ENCODE measurements at places on chromosomes 16 and 17. TPM values are rescaled to one million over a fixed set of nuclear protein-coding genes. Genes with fewer than 3 reads are reported as not detected.

DNA sequence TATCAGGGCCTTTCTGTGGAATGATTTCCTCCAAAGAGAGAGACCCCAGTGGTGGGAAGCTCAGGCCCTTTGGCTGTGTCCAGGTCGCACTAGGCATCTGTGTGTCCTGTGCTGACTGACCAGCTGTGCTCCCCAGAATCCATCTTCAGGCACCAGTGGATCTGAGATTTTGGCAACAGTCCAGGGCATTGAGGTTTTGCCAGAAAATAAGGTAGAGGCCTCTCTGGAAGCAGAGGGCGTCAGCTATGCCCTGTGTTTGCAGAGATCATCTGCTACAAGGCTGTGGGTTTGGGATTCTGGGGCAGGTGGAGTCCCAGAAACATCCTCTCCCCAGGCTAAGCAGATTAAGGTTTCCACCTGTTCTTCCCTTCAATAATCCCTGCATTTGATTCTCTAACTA is 57.5 kb upstream of the TOB1 start:
- no peak for DNase-seq

- DNase-seq, result no peak
Observed at GRCh38 chr16:3133844-3134243, 985 bp upstream of the ZNF213 start.

DNA sequence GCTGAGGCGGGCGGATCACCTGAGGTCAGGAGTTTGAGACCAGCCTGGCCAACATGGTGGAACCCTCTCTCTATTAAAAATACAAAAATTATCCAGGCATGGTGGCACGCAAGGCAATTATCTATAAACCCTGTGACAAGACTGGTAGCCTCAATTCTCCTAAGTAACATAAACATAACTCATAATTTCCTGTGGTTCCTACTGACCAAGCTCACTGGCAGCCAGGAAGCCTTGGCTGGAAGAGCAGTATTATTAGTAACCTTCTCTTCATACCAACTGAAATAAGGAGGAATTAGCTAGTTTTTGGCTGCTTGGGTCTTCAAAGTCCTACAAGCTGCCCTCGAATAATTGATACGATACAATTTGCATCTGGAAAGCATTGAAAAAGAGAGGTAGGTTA is 31.6 kb upstream of the LRRC37A3 start:
- no peak for DNase-seq

DNA sequence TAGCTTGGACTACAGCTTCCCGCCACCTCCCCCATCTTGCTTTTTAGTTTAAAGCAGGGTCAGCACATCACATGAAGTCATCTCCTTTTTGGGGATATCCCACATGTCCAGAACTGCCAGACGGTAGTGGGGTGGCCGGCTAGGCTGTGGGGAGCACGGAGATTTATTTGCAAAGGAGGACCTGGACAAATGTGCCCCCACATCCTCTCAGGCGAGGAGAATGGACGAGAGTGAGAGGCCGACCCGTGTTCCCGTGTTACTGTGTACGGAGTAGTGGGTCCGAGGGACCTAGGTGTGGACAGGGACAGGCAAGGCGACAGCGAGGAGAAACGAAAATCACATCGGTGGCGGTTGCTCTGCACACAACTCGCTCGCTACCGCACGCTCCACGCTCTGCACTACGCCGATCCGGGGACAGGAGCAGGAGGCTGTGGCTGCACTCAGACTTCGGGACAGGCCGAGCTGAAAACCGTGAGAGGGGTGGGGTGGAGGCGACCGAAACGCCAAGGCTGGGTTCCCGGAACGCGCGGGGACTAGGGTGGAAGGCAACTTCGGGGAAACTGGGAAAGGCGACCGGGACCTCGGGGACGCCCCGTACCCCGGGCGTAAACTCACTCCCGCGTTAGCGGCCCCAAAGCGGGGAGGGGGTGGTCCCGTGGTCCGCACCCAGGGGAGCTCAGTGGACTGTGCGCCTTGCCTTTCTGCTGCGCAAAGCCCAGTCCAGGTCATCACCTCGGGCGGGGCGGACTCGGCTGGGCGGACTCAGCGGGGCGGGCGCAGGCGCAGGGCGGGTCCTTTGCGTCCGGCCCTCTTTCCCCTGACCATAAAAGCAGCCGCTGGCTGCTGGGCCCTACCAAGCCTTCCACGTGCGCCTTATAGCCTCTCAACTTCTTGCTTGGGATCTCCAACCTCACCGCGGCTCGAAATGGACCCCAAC is at the start of gene MT1A:
Gene MT1A, plus strand, starts transcription at position 853 of the 937 bp plus-strand sequence. Its CDS starts 73 bp downstream, at position 926.
- peak; percentile 95 for DNase-seq

GRCh38 chr17:21210411-21211076 is 3.4 kb downstream of the TMEM11 start:
- no peak for DNase-seq

GRCh38 chr17:78351449-78352006 is 8.3 kb downstream of the SOCS3 start:
- peak; percentile 74 for DNase-seq

DNA sequence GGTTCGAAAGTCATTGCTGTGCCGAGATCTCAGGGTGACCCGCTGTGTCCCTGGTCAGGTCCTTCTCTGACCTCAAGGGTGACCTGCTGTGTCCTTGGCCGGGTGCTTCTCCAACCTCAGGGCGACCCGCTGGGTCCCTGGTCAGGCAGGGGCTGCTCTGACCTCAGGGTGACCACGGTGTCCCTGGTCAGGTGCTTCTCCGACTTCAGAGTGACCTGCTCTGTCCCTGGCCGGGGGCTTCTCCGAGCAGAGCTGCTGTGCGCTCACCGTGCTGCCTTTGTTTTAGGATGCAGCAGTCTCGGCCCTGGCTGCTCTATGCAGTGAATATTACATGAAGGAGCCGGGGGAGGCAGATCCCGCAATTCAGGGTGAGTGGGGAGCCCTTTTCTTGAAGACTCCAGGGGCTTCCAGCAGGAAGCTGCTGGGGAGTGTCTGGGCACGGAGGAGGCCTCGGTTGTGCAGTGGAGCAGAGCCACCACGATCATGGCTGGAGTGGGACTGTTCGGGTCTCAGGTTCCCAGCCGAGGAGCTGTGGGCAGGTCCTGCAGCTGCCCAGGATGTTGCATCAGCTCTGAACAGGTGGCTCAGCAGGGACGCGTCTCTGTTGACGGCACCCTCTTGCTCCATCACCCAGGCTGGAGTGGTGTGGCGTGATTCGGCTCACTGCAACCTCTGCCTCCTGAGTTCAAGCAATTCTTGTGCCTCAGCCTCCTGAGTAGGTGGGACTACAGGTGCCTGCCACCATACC is 83.7 kb upstream of the ZNF750 start:
- DNase-seq, result peak; percentile 57

DNA sequence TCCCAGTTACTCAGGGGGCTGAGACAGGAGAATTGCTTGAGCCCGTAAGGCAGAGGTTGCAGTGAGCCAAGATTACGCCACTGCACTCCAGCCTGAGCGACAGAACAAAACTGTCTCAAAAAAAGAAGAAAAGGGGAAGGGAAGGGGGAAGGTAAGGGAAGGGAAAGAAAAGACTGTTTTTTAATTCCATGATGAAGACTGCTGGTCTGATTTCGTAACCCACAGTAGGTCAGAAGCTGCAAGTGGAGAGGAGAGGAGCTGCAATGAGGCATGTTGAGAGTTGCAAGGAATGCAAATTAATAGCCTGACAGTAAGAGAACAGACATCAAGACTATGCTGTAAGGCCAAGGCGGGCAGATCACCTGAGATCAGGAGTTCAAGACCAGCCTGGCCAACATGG is 33.3 kb downstream of the HELZ start:
- DNase-seq, result no peak

GRCh38 chr16:51982715-51983680 is 563.9 kb downstream of the TOX3 start:
- peak; percentile 91 for DNase-seq

DNA sequence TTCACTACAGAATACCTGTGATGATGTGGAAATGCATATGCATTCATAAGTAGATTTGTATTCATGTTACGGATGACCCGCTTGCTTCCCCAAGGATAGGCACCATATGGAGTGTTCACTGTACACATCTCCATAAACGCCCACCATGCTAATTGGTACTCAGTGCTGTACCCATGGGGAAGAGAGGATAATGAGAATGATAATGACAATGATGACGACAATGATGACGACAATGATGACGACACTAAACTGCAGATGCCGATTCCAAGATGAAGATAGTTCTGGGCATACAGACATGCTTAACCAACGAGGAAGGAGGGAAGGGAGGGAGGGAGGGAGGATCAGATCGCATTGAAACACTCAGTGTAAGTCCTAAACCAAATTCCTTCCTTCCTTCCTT is 26.5 kb upstream of the ZFHX3 start:
- DNase-seq, result no peak

DNA sequence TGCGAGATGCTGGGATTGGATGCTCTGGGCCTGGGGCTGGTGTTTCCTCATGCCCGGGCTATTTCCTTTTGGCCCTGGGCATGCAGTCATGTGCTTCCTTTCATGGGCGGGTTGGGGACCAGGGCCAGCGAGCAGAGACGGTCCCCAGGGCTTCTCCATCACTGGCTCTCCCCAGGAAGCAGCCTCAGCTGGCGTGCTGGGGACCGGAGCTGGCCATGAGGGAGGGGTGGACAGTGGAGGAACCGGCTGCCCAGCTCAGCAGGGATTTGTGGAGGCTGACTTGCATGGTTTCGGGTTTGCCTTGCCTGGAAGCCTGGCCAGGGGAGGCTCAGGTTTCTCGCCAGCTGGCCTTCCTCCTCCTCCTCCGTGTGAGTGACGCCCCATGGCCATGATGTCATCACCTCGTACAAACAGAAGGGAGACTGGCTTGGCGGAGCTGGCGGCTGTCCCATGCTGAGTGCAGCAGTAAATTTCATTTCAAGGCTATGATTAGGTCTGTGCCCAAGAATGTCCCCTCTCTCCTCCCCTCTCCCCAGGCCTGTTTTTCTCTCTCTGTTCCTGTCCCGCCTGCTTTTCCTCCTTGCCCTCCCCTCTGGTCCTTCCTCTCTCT is 8.9 kb upstream of the TIMP2 start:
- peak; percentile 95 for DNase-seq

The PIRT gene
- not detected for total RNA-seq

The GRIN2A gene
- 6.5 TPM for total RNA-seq

Data from kidney (tissue), 22 donors.